ENCODE measurements at places on chromosomes 5 and 9.

DNA sequence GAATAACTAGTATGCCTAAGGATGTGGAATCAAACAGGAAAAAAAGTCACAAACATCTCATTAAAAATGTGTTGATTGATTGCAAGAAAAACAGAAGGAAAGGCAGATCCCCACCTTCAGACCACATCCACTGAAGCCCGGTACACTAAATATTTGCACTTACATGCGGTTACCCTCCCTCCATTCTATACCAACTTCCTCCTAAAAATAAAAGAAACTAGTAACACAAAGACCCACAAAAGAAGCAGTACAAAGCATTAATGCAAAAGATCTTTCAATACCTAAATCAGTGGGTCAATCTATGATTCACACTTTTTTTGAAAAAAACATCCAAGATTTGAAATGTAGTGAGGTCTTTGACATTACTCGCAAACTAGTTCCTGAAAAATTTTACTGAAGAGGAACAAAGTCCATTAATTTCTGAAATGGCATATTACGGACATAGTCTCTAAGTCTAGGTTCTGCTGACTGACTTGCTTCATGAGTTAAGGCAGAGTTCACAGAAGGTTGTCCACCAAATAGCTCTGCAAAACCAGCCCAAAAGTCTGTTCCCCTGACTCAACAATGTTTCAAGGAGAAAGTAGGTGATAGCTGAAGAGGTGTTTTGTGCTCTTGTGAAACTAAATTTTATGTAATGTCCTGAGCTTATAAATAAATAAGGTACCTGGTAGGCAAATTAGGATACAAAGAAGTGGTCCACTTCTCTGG is 100.7 kb downstream of the PAM start:
- peak; percentile 70 for DNase-seq

DNA sequence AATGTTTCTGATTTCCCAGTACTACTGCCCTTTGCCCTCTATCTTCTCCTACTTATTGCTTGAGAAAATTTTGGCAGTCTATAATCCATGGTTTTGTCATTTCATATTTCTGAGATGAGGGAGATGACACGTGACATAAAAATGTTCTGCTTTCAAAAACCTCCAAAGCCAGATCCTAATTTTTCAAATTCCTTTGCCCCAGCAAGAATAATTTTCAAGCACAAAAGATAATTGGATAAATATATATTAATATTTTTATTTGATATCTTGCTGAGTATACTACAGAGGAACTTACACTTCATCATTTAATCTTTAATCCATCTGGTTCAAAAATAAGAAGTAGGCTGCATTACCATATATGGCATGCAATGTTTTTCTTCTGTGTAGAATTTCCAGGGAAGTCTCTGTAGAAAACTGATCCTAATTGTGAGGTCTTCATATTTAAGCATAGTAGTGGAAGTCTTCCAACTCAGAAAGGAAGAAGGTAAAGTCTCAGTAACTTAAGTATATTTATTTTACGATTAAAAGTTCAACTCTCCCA is 1738.8 kb downstream of the EFNA5 start:
- DNase-seq = no peak

DNA sequence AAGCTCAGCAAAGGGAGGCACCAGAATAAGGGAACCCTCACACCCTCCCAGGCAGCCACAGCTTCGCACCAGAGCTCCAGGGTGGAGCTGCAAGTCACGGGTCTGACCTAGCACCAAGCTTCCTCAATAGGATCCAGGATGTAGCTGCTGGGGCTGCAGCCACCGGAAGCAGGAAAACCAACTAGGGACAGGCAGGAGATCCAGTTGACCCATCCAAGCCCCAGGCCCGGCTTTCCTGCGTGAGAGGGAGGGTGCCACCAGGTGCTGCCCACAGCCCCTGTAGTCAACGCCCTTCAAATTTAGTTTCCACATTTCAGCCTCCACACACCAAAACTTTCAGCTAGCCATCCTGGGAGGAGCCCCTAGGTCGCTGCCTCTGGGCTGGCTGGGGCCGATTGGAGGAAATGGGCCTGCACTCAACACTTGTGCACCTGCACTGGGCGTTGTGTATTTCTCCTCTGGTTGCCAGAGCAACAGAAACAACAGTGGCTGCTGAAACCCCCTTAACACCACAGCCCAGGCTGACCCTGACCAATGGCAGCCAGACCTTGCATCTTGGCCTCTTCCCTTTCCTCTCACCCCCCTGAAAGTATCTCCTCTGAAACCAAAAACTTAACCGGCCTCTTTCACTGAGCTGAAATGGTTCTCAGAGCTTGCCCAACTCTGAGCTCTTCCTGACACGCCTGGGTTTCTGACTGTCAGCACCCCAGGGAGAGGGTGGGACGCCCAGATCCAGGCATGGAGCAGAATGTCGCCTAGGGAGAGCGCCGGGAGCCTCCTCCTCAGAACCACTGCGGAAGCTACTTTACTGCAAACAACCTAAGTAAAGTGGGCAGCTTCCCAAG is 226.5 kb upstream of the MAP3K1 start:
- DNase-seq = peak; percentile 53

- DNase-seq = no peak
Observed at GRCh38 chr5:2139478-2139877, 256.8 kb upstream of the IRX4 start.

- DNase-seq = no peak
Observed at GRCh38 chr5:60822285-60822556, 21.8 kb downstream of the ELOVL7 start.
